ENCODE measurements at places on chromosomes 1 and 21.

GRCh38 chr1:28526886-28527285, 21.0 kb downstream of the RCC1 start:
- no peak for DNase-seq

DNA sequence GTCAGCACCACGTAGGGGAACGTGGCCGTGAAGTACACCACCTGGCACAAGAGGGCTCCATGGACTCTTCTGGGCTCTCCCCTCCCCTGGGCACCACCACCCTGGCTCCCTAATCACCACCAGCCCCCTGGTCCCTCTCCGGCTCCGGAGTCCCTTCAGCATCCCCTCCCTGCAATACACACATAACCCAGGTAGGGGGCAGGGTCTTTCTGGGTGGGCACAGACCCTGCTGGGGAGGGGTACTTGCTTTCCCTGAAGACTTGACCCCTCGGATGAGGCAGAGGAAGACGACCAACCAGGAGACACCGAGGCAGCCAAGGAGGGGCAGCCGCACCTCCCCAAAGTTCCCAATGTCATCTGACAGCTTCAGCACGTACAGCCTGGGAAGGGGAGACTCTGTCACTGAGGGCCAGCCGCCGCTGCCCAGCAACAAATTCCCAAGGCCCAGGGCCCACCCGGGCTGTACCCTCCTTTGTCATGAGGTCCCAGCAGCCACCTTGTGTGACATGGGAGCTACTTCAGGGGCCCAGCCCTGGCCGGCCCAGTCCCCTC, 11.3 kb downstream of the CCDC24 start:
- no peak for DNase-seq

DNA sequence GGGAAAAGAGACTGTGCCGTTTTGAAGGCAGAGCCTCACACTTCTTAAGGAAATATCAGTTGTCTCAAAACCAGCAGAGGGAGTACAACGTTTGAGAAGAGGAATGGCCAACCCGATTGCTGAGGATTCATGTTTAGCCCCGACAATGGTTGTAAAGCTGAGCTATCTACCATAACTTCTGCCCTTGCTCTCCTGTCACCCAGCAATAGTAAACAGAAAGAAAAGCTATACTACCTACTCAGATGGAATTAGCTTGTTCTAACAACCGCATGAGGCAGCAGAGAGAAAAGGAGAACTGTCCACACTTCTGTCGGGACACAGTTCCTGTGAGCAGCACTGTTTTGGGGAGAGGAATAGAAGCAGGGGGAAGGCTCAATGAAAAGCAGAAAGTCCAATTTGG, 91.2 kb downstream of the SLC45A1 start:
- DNase-seq: no peak

GRCh38 chr21:30718239-30718909, at the start of gene KRTAP21-3:
KRTAP21-3 (minus strand) TSS chr21:30718777; CDS start chr21:30718759, 18 bp downstream.
- DNase-seq: no peak

DNA sequence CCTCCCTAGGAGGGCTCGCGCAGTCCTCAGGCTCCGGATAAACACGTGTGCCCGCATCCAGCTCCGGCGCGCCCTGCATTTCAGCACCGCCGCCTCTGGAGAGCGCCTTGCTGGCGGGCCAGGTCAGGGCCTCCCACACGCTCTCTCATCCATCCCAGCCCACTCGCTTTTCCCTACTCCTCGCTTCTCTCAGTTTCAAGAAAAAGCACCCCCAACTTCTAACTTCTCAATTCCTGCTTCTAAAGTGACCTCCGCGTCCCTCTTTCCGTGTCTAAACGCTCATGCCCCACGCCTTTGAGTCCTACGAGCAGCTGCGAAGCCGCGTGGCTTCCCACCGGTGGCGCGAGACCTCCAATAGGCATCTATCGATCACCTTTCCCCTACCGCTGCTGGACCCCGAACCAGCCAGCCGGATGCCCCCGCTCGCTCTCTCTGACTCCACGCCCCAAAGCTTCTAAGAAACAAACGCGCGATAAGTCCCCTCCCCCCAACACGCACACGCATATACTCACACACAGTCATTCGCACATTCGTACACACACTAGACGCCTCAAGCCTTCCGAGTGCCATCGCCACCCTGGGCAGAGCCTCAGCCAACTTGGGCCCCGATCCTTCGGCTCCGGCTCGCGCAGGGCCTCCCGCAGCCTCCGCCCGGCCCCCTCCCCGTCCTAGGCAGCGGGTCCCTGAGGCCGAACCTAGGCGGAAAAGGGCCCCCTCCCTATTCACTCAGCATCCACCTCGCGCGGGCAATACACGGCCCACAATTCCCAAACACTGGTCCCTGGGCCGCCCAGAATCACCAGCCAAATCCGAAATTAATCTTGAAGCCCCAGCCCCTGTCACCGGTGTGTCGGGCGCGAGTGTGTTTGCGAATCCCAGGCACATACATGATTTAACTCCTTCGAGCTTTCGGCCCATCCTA, 1.1 kb downstream of the NMNAT2 start:
- DNase-seq: no peak

GRCh38 chr21:38140207-38140903, 116.4 kb upstream of the KCNJ15 start:
- DNase-seq: no peak

- DNase-seq: no peak
These were observed 42.6 kb downstream of the C1orf198 start for GRCh38 chr1:230825761-230826160.

DNA sequence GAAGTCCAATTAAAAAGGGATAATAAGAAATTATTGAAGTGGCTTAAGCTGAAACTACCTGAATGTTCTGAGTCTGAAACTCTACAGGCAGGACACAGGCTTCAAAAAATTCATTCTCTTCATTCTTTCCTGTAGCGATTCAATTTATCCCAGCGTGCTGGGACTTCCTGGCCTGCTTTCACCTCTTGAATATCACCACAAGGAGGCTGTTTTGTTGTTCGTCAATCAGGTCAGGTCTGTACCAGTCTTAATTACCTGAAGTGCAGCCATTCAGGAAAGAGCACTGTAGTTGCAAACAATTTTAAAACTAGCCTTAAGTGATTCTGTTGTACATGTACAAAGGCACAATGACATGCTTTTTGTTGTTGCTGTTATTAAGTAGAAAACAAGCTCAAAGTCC, 38.4 kb downstream of the FYB2 start:
- no peak for DNase-seq

DNA sequence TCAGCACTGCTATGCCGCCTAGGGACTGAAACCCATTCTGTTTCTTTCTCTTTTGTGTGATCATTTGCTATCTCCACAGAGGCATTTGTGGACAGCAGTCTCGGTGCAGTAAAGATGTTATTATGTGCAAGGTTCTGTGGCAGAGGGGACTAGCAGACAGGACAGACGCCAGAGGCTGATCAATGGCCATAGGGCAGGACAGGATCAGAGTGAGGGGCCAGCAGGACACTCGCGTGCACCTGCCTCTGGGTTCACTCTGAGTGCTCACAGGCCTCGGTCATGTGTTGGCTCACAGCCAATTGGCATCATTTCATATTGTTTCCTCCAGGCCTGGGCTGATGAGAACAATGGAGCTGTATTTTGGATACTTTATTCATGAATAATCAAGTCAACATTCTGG, 212.6 kb downstream of the TGFB2 start:
- no peak for DNase-seq

GRCh38 chr21:32955311-32956060, 70.2 kb upstream of the OLIG2 start:
- no peak for DNase-seq

DNA sequence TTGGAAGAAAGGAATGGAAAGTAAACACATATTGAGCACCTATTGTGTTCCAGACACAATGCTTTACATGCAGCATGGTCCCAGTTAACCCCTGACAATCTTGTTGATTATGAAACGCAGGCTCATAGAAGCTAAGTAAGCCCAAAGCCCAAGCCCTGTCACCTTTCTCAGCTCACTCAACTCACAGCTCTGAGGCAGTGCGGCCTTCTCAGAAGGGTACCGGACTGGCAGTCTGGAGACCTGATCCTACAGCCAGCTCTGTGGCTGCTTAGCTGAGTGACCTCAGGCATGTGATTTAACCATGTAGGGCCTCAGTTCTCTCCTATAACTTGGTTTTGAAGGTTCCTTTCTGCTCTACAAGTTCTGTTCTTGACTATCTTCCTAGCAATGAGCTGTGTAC, 464 bp upstream of the RNASEL start:
- no peak for DNase-seq

GRCh38 chr21:20570824-20571232, 427.4 kb upstream of the NCAM2 start:
- DNase-seq: no peak

DNA sequence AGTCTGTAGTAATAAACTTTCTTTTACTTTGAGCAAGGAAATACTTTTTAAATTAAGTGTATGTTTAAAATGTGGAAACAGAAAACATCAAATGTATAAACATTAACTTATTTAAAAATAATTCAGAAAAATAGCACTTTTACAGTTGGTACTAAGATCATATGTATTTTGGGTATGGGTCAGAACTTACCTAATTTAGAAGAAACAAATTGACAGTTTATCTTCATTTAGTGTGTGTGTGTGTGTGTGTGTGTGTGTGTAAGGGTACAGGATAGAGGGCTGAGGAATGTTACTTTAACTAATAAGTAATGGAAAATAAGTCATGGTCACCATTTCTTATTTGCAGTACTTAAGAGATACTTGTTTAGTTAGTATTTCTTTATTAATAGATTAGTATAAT, 3.3 kb downstream of the MAN1A2 start:
- no peak for DNase-seq

GRCh38 chr1:246791303-246791918, 67.2 kb downstream of the SCCPDH start:
- DNase-seq: no peak

DNA sequence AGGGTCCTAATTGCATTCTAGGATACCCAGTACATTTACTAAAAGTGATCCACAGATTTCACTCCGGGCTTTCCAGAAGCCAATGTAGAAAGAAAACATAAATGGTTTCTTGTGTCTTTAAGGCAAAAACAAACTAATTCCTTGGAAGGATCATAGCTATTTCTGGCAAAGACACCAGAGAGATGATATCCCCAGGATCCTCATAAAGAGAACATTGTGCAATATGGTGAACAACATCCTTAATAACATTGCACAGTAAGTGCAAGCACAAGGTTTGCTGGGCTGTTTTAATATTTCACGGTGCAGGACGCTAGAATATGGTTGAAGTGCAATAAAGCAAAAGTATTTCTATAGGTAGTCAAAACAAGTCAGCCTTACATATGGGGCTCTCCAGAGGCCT, 83.0 kb downstream of the NTPCR start:
- DNase-seq: no peak

- no peak for DNase-seq
These were observed 159.9 kb downstream of the SPATA17 start for GRCh38 chr1:217791091-217791490.

GRCh38 chr1:241323514-241324195, 33.4 kb downstream of the RGS7 start:
- no peak for DNase-seq

DNA sequence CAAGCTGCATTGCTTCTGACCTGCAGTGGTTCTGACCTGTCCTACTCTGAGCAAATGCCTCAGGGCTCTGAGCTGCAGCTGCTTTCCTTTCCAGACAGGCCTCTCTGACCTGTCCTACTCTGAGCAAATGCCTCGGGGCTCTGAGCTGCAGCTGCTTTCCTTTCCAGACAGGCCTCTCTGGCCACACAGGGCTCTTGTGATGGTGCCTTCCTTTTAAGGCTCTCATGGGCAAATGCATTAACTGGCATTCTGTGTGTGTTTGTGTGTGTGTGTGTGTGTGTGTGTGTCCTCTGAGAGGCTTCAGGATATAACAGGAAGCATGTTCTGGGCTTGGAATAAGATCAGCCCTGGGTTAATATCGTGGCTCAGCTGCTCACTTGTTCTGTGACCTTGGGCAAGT, 131.3 kb downstream of the NTPCR start:
- DNase-seq: no peak

- no peak for DNase-seq
These were observed 372.4 kb downstream of the TGFB2 start for GRCh38 chr1:218717575-218717974.
